ENCODE measurements at places on chromosomes 6 and 20. TPM values are rescaled to one million over a fixed set of nuclear protein-coding genes. Genes with fewer than 3 reads are reported as not detected.

GRCh38 chr6:36834576-36835341 is 4.5 kb downstream of the CPNE5 start:
- DNase-seq, result no peak

DNA sequence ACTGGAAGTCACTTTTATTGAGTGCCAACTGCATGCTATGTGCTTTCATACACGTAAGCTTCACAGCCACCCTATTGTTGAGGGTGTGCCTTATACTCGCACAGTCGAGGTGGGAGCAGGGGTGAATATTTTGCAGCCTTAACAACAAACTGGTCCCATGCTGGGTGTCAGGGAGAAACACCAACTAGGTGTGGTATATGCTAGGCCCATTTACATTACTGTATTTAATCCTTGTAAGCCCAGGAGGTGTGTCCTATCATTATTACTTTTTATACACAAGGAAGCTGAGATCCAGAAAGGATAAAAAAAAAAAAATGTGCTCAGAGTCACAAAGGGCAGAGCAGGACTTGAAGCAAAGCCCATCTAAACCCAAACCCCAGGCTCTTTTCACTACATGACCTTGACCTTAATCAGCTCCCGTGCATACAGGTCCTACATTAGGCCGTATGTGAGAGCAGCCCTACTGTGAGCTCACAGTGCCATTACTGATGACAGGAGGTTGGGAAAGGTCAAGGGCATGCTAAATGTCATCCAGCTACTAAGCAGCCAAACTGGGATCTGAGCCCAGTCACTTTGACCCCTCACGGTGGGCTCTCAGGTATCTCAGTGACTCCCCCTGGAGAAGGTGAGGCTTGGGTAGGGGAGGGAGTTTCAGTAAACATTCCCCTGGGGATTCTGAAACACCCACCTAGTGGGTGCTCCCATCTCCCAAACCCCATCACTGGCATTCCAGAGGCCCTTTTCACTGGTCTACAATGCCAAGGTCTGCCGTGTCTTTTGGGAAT is 61.7 kb downstream of the BFSP1 start:
- no peak for DNase-seq

DNA sequence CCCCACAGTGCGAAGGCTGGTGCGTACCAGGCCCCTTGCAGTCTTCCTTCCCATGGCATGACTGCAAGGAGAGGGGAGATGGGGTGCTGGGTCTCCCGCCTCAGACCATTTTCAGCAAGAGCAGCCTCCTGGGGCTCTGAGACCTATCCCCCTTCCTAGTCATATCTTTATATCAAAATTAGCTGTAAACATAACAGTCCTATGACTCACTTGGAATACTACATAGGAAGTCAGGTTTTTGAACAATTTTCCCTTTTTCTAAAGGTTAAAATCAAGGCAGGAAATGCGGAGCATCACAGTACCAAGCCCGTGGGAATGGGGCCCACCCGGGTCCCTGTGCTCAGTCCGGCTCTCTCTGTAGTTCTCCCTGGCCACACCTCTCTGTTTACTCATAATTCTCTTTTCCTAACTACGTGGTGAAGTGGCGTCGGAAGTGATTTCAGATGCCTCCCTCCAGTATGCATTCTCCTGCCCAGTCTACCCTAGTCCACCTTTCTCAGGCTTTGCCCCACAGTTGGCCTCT is 109.8 kb upstream of the TMEM170B start:
- DNase-seq, result no peak

GRCh38 chr20:38617011-38617829 is 15.6 kb downstream of the ARHGAP40 start:
- no peak for DNase-seq

DNA sequence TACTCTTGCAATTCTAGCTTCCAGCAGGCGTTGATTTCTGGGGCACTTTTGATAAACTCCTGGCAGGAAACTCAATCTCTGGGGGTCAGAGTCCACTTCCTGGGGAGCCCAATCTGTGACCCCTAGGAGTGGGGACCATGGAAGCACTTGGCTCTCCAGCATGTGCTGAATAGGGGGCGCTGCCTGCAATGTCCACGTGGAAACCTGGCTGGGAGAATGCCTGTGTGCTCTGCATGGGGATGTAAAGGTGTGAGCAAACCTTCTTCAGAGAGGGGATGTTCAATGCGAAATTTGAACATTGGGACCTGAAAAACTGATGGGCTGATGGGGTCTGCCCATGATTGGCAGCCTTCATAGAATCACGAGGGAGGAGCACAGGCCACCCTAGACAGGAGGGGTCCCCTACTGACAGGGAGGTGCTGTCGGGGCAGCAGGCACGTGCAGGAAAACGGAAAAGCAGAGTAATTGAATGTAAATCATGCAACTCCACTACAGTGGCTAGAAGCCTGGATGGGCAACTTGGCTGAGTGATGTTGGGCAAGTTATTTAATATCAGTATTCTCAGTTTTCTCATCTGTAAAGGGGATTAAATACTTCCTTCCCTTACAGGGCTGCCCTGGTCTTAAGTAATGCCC is 47.8 kb downstream of the CEP43 start:
- DNase-seq, result no peak

MUC22 gene
- polyA plus RNA-seq, result not detected

GRM1 gene
- polyA plus RNA-seq, result 0.04 TPM

APCDD1L gene
- 0.27 TPM for polyA plus RNA-seq

Measured in adrenal gland (tissue), 19 donors.